ENCODE measurements at places on chromosomes 13 and 19.

DNA sequence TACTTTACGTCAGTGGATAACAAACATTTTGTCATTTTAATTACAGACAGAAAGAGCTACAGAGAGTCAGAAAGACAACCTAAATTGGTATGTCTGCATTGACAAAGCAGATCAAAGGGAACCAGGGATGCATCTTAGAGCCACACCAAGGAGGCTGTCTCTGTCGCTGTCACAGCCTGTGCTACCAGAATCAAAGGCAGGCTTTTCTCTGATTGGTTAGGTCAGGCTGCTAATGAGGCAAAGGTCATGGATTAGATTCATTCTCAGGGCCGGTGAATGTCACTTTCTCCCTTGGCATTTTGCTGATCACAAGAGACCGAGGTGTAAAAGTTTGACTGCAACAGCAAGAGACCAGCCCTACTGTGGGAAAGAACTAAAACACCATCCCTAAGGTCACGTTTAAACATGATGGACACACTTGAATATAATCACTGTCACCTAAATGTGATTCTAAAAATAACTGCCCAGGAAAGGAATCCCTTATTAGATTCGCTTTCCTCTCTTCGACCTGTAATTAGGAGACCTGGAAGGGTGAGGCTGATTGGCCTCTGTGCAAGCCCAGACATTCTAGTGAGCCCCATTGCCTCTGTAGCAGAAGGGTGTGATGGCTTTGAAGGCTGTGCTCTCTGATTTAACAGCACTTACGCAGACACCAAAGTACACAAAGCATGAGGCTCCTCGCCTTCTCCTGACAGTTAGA is 314.4 kb upstream of the NBEA start:
- no peak for DNase-seq

DNA sequence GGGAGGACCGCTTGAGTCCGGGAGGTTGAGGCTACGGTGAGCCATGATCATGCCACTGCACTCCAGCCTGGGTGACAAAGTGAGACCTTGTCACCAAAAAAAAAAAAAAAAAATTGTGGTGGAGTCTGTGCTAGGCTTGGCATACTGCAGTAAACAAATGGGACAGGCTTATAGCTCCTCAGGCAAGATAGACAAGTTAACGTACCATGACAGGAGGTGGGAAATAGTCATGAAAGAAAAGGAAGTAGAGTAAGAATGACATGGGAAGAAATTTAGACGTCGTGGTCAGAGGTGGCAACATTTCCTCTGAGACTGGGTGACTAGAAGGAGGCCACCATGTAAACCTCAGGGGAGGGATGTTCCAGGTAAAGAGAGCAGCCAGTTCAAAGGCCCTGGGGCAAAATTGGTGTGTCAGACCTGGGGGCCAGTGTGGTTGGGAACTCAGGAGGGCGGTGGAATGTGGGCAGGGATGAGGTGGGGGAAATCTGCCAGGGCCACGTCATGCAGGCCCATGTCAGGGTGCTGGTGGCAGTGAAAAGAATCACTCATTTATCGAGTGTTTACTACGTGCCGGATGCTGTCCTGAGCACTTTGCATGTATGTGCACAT is 5.6 kb downstream of the SNRPA start:
- DNase-seq: no peak

GRCh38 chr13:111060237-111060919 is 54.7 kb upstream of the ARHGEF7 start:
- DNase-seq: no peak

- DNase-seq: no peak
Observed at GRCh38 chr19:6527893-6528543, 2.8 kb upstream of the TNFSF9 start.

GRCh38 chr13:47798906-47799305 is 202.2 kb downstream of the SUCLA2 start:
- DNase-seq: peak; percentile 3

DNA sequence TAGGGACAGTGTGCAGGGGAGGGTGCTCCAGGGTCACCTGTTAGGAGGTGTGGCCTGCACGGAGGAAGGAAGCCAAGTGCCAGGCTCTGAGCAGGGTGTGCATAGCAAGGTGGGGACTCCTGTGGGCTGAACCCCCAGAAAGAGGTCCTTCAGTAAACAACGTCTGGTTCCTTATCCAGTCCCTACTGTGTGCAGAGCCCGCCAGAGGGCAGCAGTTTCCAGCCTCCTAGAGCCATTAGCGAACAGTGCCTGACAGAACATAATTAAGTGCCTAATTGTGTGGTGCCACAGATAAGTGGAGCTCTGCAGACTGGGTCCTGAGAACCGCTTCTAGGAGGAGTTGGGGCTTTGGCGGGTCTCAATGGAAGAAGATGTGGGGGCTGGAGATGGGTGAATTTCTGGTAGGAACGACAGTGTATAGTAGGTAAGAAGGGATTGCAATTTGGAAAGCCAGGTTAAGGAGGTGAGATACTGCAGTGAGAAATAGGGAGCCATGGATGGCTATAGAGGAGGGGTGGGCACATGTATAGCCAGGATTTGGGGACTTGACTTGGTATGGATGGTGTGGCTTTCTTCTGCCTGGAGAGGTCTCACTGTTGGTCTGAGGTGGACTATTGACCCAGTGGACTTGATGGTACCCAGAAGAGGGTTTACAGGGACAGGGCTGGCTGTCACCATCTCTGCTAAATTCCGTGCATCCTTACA is 323.1 kb downstream of the ZNF536 start:
- no peak for DNase-seq

All from cerebellar cortex (tissue), 1 donor.